Activated CD4-positive, alpha-beta memory T cell treated with anti-CD3 and anti-CD28 coated beads, Interleukin-2, amount 10 ng/mL, durations not matched to agents 7 days and 5 days (primary cell): ENCODE measurements at places on chromosomes 16 and 17.

- no peak for DNase-seq
Observed at GRCh38 chr16:23581764-23582163, 14.4 kb downstream of the NDUFAB1 start.

GRCh38 chr17:15782866-15783265 lies 50.8 kb downstream of the TBC1D26 start:
- DNase-seq: no peak

DNA sequence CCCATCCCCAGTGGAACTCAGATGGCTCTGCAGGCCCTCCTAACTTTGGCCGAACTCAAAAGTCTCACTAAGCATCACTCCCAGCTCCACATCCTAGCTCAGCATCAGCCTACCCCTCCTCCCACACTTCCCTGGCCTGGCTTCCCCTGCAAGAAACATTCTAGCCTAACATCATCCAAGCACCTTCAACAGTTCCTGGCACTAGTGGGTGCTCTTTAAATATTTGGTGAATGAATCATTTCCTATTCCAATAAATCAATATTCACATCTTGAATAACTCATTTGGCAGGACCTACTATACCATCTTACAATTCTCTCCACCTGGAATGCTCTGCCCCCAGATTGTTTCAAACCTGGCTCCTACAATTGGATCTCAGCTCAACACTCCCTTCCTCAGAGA lies 11.0 kb upstream of the BBS2 start:
- DNase-seq: no peak

GRCh38 chr16:24701521-24701951 lies 27.9 kb upstream of the TNRC6A start:
- no peak for DNase-seq

- no peak for DNase-seq
Observed at GRCh38 chr17:64255764-64256163, 7.3 kb downstream of the TEX2 start.

- no peak for DNase-seq
Observed at GRCh38 chr16:12709807-12710206, 93.9 kb downstream of the CPPED1 start.

GRCh38 chr16:3282103-3282729 lies 1.1 kb upstream of the ZNF263 start:
- DNase-seq: no peak

DNA sequence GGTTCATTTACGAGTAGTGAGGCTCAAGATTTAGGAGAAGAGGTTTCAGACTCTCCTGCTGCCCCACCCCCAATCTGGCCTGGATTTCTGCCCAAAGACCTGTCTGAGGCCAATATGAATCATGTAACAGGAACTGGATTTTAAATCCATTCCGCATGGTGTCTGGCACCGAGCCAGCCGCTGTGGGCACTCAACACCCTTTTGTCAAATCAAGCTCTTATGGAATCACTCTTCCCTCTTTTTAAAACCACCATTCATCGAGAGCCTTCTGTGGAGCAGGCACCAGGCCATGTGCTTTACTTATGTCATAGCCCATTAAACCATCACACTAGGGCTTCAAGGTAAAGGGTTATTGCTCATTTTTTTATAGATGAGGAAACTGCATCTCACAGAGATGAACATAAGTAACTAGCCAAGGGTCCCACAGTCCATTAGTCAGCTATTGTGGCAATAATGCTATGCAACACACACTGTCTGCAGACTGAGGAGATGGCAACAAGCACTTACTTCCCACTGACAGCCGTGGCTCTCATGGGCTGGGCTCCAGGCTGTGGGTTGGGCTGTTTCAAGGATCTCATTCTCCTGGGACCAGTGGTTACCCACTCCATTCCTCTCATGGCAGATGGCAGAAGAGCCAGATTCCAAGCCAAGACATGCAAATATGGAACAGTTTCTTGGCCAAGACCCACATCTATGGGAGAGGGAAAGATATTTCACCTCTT lies 93.6 kb downstream of the WSCD1 start:
- DNase-seq: no peak
